ENCODE measurements at places on chromosomes 1 and 21. TPM values are rescaled to one million over a fixed set of nuclear protein-coding genes. Genes with fewer than 3 reads are reported as not detected.
A peak's percentile ranks its signal among the peaks of the same experiment; 100 is the strongest.

The ZBTB21 gene
- total RNA-seq: 29.6 TPM

The CBR3 gene
- 14.8 TPM for total RNA-seq

The SLAMF1 gene
- total RNA-seq: 67.8 TPM

The KRTAP12-2 gene
- not detected for total RNA-seq

The DTL gene
- total RNA-seq: 92.0 TPM

The ADCY10 gene
- 0.05 TPM for total RNA-seq

The FCAMR gene
- total RNA-seq: not detected

- H3K27ac ChIP-seq: no peak overlapping the region
- no peaks in the 10 kb centered on the region for H3K4me1 ChIP-seq
- H3K4me3 ChIP-seq: no peak overlapping the region
- DNase-seq: no peak
- H3K27me3 ChIP-seq: peaks cover 4% of the 10 kb centered on the region
These were observed 22.8 kb upstream of the STUM start for GRCh38 chr1:226525750-226526149.

DNA sequence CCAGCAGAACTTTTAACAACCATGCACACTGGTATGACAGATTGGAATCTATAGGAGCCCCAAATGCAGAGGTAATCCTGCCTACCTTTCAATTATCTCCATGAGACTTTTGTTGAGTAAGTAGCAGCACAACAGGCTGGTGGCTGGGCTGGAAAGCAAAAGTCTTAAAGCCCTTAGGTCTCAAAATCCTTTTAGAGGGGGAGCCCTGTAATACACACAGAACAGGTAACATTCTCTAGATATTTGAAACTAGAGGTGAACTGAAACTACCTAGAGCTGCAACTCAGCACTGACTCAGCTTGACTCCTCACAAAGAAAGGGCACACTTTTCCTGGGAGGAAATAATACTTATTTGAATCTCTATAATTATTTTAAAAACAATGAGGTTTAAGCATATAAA, 71.5 kb downstream of the CLCA4 start:
- H3K4me3 ChIP-seq: no peak overlapping the region
- no peak overlapping the region for H3K27ac ChIP-seq
- peaks cover 5% of the 10 kb centered on the region for H3K4me1 ChIP-seq

DNA sequence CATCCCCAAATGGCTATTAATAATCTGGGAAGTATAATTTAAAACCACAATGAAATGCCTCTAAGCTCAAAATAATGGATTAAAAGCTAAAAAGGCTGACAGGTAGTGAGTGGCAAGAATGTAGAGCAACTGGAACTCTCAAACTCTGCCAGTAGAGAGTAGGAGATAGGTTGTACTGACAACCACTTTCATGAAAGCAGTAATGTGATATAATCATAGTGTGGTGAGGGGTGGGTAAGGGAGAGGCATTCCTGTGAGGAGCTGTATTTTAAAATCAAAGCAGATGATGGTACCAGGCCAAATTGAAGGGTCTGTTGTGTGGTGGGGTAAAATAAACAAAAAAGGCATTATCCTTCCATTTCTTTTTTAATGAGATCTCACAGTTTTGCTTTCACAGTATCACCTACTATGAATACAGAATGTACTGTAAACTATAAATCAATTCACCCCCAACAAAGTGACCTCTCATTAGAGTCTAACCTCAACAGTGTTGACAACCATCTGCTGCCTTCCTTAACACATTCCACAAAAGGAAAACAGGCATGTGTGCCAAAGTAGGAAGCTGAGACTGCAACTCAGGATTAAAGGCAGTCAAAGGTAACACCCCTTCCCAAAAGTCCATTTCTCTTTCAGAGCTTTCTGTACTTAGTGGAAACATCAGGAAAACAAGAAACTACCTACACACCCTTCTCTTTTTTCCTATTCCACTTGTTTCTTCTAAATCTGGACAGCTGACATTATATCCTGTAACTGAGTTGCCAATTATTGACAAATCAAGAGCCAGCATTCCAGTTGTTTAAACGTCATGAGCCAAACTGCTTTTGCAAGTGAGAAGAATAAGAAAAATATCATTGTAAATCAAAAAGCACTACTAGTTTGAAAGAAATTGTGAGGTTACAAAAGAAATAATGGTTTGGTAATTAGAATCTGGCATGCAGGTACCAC, 130.8 kb downstream of the FAF1 start:
- peaks cover 12% of the 10 kb centered on the region for H3K4me1 ChIP-seq
- H3K27ac ChIP-seq: no peak overlapping the region
- no peak overlapping the region for H3K4me3 ChIP-seq
- DNase-seq: no peak

DNA sequence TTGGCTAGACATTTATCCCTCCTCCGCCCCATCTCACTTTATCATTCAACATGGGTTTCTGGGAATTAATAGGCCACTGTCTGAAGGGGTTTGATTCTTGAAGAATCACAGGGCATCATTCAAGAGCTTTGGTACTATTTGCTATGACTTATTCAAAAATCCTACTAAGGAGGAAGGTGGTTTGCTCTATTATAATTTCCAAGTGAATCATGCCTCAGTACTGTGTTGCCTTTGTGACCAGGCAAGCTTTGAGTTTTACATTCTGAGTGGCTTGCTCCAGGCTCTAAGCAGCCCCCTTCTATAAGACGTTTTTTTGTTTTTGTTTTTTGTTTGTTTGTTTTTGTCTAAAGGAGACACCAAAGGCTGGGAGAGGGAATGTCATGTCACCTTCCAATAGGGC, 2.6 kb downstream of the C1orf21 start:
- H3K4me1 ChIP-seq: peaks cover 17% of the 10 kb centered on the region
- no peaks in the 10 kb centered on the region for H3K36me3 ChIP-seq
- H3K27ac ChIP-seq: no peak overlapping the region
- no peak for DNase-seq

- no peaks in the 10 kb centered on the region for H3K36me3 ChIP-seq
- peak; percentile 26 for DNase-seq
- H3K27me3 ChIP-seq: peaks cover 20% of the 10 kb centered on the region
- H3K27ac ChIP-seq: no peak overlapping the region
- no peak overlapping the region for H3K4me3 ChIP-seq
- H3K4me1 ChIP-seq: peaks cover 21% of the 10 kb centered on the region
These were observed 58.1 kb upstream of the COA6 start for GRCh38 chr1:234315091-234315541.

DNA sequence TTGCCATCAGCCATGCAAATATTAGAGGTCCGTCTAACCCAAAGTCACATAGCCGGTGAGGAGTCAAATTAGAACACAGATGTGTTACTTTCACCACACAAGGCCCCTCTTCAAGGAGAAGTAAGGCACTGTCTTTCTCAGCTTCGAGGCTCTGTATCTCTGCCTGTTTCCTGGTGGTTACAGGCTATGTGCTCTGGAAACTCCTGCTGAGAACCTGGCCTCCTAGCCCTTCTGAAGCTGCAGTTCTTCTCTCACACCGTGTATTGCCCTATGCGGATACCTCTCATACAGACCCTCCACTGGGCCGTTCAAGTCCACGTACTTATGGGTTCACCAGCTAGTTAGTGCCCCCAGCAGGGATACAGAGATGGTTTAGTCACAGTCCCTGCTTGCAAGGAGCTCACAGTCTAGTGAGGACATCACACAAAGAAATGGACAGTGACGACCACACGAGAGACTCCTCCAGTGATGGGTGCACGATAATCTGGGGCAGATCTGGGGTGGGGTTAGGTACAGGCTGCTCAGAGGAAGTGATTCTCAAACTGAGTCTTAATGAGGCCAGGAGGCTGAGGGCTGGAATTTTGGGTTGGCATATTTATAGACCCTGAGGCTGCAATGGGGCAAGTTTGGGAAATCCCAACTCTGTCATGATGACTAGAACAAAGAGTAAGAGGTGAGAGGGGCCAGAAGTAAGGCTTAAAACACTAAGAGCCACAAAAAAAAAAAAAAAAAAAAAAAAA, 22.8 kb upstream of the ELOA start:
- H3K4me3 ChIP-seq: peak overlapping the region; percentile 11
- DNase-seq: peak; percentile 52
- H3K27me3 ChIP-seq: no peaks in the 10 kb centered on the region
- H3K36me3 ChIP-seq: peaks cover 3% of the 10 kb centered on the region
- H3K4me1 ChIP-seq: peaks cover 26% of the 10 kb centered on the region

GRCh38 chr1:39426346-39426745, 65.1 kb upstream of the BMP8A start:
- peaks cover 50% of the 10 kb centered on the region for H3K36me3 ChIP-seq
- no peak overlapping the region for H3K4me3 ChIP-seq
- peaks cover 9% of the 10 kb centered on the region for H3K4me1 ChIP-seq
- H3K27ac ChIP-seq: no peak overlapping the region
- DNase-seq: no peak
- H3K27me3 ChIP-seq: no peaks in the 10 kb centered on the region

DNA sequence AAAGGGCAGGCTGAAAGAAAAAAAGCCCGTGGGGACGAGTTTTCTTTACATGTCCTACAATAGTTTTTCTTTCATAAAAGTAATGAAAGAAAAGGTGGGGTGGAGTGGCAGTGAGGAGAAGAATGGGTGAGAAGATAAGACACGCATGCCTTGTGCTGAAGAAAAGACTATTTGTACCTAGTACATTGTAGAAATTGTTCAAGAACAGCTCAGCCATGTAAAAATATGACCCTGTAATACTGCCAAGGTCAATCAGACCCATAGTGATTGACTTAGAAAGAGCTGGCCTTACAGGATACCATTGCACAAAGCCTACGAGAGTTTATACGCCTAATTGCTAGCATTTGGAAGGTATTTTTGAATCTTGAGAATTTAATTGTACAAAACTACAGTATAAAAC, 126.0 kb upstream of the NRIP1 start:
- H3K27ac ChIP-seq: no peak overlapping the region
- peaks cover 2% of the 10 kb centered on the region for H3K27me3 ChIP-seq
- DNase-seq: no peak
- H3K36me3 ChIP-seq: no peaks in the 10 kb centered on the region
- H3K4me1 ChIP-seq: no peaks in the 10 kb centered on the region

DNA sequence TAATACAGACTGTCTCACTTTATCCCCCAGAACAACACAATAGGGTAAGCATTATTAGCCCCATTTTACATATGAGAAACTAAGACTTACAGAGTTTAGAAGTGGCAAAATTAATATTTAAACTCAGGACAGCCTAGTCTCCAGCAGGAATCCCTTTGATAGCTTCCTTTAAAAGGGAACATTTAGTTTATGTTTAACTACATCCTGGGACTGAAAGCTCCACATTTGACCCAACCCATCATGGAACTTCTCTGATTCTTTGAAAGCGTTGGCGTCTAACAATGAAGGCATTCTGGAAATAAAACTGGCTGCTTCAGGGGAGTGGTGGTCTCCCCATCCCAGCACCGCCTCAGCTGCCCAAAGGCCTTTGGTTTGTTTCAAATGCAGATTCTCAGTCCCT, 250.6 kb upstream of the NFIA start:
- H3K27me3 ChIP-seq: peaks cover 8% of the 10 kb centered on the region
- DNase-seq: no peak
- no peak overlapping the region for H3K27ac ChIP-seq
- no peak overlapping the region for H3K4me3 ChIP-seq

GRCh38 chr1:31746687-31747086, 17.5 kb downstream of the ADGRB2 start:
- peaks cover 2% of the 10 kb centered on the region for H3K27me3 ChIP-seq
- no peaks in the 10 kb centered on the region for H3K36me3 ChIP-seq
- H3K4me3 ChIP-seq: no peak overlapping the region
- peaks cover 24% of the 10 kb centered on the region for H3K4me1 ChIP-seq

DNA sequence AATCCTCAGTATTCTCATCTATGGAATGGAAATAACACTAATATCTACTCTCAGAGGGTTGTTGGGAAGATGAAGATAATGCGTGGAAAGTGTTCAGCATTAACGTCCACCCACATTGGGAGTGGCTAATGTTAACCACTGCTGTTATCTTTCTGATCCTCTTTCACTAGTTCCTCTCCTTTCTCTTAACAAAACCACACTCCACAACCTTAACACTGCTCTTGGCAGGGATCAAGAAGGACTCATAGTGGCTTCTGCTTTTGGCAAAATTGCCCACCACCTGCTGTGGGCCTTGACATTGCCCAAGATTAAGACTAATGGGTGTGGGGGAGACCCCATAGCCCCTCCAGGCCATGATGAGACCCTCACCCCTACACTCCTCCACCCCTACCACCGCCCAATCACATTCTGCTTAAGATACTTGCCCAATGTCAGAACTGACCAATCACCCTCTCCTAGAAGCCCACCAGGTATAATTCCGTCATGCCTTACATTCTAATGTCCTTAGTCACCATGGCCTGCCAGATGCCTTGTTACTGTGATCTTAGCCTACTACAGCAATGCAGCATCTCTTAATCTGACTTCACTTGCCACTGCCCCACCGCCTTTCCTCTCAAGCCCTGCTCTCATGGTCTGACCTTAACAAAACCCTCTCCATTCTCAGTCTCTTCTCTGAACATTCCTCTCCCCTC, 27.1 kb downstream of the DHCR24 start:
- no peaks in the 10 kb centered on the region for H3K4me1 ChIP-seq
- no peaks in the 10 kb centered on the region for H3K27me3 ChIP-seq
- no peak for DNase-seq
- no peak overlapping the region for H3K4me3 ChIP-seq
- no peak overlapping the region for H3K27ac ChIP-seq
- peaks cover 57% of the 10 kb centered on the region for H3K36me3 ChIP-seq

DNA sequence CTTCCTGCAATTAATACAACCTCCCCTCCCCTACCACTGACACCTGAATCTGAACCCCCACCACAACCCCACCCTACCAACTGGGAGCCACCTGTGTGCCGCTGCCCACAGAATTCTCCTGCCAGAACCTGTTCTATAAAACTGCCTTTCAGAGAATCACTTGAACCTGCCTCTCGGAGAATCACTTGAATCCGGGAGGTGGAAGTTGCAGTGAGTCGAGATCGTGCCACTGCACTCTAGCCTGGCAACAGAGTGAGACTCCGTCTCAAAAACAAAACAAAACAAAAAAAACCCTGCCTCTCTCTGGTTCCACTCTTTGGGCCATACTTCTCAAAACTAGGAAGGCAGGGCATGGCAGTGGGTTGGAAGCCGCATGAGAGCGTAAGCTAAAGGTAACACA, 5.7 kb downstream of the URB1 start:
- H3K4me3 ChIP-seq: no peak overlapping the region
- peaks cover 61% of the 10 kb centered on the region for H3K4me1 ChIP-seq
- no peaks in the 10 kb centered on the region for H3K27me3 ChIP-seq
- DNase-seq: no peak
- H3K36me3 ChIP-seq: peaks cover 50% of the 10 kb centered on the region
- peak overlapping the region; percentile 40 for H3K27ac ChIP-seq

- no peaks in the 10 kb centered on the region for H3K4me1 ChIP-seq
- peak; percentile 17 for DNase-seq
- no peak overlapping the region for H3K4me3 ChIP-seq
- no peak overlapping the region for H3K27ac ChIP-seq
- no peaks in the 10 kb centered on the region for H3K27me3 ChIP-seq
These were observed 86.5 kb upstream of the KCNJ15 start for GRCh38 chr21:38170283-38170682.

DNA sequence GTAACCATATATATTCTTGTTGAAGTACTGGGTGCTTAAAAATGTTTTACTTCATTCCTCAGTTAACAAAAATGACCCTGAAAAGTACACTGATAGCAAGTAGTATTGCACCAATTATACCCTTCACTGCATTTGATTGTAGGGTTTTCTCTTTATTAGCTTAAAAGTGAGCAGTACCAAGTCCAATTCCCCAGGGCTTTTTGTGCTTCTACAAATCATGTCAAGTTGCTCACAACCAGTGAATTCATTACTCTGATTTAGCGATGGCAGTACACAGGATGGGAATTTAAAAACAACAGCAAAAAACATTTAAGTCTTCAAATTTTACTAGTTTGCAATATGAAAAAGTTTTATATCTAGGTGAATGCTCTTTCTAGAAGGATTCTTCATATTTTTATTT, 436.4 kb downstream of the PTBP2 start:
- H3K27ac ChIP-seq: no peak overlapping the region
- no peaks in the 10 kb centered on the region for H3K4me1 ChIP-seq
- H3K27me3 ChIP-seq: no peaks in the 10 kb centered on the region
- H3K36me3 ChIP-seq: peaks cover 21% of the 10 kb centered on the region
